Naive B cell (primary cell): ENCODE measurements at places on chromosomes 7 and 10.

GRCh38 chr10:104417637-104418292 is 64.1 kb downstream of the CFAP58 start:
- no peak for DNase-seq

GRCh38 chr10:125130916-125131315 is 29.4 kb downstream of the CTBP2 start:
- no peak for DNase-seq

DNA sequence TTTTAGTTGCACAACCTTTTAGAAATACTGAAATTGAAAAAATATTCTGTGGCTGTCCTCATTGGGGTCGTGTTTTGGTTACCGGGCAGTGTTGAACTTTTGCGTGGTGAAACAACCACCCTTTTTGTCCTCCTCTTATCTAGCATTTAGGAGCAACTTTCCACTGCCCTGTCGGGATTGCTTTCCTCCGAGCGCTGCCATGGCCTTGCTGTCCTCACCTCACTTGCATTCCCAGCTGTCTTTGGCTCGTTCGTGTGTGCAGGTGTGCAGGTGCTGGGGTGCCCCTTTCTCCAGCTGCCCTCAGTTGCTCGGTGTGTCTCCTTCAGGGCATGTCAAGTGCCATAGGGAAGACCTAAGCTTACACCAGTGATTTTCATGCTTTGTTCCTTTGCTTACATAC is 116.9 kb upstream of the GJD4 start:
- DNase-seq: no peak

GRCh38 chr7:84669177-84669732 is 474.7 kb upstream of the SEMA3A start:
- DNase-seq: no peak

- DNase-seq: no peak
These were observed 178.6 kb downstream of the CXCL12 start for GRCh38 chr10:44206127-44206818.

DNA sequence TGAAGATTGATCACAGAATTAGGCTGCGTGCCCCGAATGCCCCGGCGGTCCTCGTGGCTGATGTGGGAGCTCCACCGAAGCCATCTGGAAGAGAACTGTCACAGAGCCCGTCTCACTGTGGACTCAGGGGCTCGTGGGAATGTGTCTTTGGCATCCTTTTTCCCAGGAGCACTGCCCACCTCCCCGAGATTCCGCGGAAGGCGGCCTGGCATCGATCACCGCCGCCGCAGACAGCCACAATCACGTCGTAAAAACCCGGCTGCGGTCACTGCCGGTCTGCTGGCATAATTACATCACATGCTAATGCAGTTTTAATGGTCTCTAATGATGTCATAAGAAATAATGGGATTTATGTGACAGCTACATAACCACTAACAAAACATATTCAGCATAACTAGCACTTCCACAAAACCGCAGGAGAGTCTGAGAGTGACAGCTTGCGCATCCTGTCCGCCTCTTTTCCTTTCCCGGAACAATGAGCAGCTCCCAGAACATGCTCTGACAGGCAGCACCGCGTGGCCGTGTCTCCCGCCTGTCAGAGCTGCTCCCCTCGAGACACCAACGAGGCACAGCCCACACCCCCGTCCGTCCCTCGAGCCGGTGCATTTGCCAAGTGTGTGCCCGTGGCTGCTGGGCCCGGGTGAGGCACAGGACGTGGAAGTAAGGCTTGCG is 490.0 kb downstream of the PTPRN2 start:
- DNase-seq: no peak
